ENCODE measurements at places on chromosomes 4 and X. TPM values are rescaled to one million over a fixed set of nuclear protein-coding genes. Genes with fewer than 3 reads are reported as not detected.

MAGEA2B gene
- total RNA-seq: not detected

PRRG1 gene
- 8.2 TPM for total RNA-seq

FAM53A gene
- 5.2 TPM for total RNA-seq

HTR2C gene
- not detected for total RNA-seq

GATA1 gene
- total RNA-seq: not detected

HTATSF1 gene
- total RNA-seq: 108 TPM

CLDN34 gene
- not detected for total RNA-seq

CYP2U1 gene
- 3.5 TPM for total RNA-seq

Measured in gastrocnemius medialis (tissue), 4 donors.